ENCODE measurements at places on chromosomes 1 and 21.

- DNase-seq: no peak
These were observed 418.3 kb downstream of the MATN1 start for GRCh38 chr1:30305061-30305460.

GRCh38 chr1:209756615-209757445, 977 bp downstream of the TRAF3IP3 start:
- DNase-seq: no peak

GRCh38 chr1:79638382-79638781, 631.9 kb upstream of the ADGRL4 start:
- DNase-seq: no peak

DNA sequence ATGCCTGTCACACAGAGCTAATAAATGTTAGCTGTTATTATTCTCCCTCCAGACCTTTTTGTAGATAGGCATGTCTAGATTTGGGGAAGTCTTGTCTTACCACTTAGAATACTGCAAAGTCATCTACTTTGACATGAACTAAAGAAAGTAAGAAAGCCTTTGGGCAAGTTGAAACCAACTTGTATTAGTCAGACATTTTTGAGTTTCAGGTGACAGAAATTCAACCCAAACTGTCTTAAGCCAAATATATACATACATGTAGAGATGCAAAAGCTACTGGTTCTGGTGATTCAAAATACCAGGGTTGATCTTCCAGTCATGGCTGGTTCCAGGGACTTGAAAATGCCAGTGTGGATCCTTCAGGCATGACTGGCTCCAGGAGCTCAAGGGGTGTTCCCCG, 276.8 kb upstream of the TMEM51 start:
- DNase-seq: no peak

DNA sequence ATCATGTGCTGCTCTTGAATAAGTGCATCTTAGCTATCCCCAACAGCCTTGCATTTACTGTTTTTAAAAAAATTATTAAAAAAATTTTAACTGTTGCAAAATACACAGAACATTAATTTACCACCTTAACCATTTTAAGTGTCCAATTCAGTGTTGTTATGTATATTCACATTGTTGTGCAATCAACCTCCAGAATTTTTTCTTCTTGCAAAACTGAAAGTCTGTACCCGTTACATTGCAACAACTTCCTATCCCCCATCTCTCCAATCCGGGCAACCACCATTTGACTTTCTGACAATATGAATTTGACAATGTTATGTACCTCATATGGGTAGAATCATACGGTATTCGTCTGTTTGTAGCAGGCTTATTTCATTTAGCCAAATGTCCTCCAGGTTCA, 83.1 kb downstream of the FMN2 start:
- DNase-seq: no peak

DNA sequence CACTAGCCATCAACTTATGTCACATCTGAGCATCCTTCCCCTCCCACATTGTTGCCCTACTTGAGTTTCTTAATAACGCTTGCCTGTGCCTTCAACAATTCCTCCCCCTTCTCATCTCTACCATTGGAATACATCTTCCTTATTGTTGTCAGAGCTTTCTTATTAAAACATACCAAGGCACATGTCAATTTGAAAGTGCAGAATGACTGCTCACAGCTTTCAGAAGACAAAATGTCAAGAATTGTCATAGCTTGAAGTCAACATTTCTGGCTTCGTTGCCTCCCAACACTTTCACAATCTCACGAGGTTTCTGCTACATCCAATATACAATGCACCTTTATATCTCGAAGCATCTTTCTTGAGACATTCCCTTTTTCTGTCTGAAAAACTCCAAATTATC, 279.9 kb downstream of the LRRC7 start:
- DNase-seq: no peak

DNA sequence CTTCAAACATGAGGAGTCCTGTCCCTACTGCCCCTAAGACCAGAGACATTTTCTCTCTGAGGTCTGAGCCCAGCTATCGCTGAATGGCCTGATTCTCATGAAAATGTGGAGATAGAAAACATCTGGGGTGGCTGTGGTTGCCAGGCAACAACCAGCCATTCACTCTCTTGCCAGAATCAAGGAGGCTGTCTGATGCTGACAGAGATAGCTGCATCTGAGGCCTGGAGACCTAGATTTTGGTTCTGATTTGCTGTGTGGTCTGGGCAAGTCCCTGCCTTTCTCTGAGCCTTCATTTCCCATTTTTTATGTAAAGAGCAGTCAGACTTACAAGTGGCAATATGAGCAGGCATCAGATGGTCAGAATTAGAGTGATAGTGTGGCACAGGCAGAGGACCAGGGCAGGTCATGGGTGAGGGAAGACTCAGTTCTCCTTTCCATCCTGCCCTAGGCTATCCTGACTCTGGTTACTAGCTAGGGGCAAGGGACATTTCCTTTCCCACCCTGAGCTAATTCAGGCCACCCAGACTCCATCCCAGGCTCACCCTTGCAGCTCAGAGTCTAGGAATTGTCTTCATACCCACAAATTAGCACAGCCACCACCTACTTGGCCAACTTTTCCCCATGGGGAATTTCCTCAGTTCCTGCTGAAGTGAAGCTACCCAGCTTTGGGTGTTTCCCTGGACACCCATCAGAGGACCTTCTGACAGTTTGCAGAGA, 20.0 kb upstream of the RNF19B start:
- no peak for DNase-seq

- DNase-seq: no peak
These were observed 19.6 kb downstream of the ABCB10 start for GRCh38 chr1:229538945-229539344.

DNA sequence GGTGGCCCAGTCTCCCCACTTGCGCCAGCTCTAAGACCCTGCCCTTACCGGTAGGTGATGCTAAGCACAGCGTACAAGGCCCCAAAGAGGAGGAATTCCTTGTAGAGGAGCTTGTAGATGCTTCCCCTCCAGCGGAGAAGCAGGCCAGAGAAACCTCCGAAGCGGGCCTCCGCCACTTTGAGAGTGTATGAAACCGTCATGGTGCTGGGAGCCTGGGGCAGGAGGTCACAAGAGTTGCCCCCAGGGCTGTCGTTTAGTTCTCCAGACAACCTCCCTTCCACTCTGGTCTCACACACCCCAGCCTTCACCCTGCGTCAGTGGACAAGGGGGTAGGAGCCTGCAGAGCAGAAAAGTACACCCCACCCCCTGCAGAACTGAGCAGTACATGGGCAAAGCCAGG, 464 bp downstream of the BEST4 start:
- no peak for DNase-seq

- no peak for DNase-seq
These were observed 18.7 kb downstream of the SLC9A1 start for GRCh38 chr1:27136236-27136551.

DNA sequence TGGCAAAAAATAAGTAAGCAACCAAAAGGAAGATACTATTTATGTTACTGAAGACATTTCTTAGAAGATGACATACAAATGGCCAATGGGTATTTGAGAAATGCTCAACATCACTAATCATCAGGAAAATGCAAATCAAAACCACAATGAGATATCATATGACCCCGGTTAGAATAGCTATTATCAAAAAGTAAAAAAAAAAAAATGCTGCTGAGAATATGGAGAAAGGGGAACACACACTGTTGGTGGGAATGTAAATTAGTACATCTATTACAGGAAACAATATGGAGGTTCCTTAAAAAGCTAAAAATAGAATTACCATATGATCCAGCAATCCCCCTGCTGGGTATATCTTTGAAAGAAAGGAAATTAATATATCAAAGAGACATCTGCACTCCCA, 34.3 kb upstream of the CREG1 start:
- no peak for DNase-seq

- DNase-seq: no peak
These were observed 90.4 kb upstream of the ZC3H11B start for GRCh38 chr1:219703368-219703639.

GRCh38 chr1:150237746-150238145, 1.8 kb upstream of the ANP32E start:
- no peak for DNase-seq

- DNase-seq: peak; percentile 12
These were observed 16.0 kb upstream of the EPS15 start for GRCh38 chr1:51535006-51535592.
